EL (cell line): ENCODE measurements at places on chromosomes 1 and 21.
A peak's percentile ranks its signal among the peaks of the same experiment; 100 is the strongest.

DNA sequence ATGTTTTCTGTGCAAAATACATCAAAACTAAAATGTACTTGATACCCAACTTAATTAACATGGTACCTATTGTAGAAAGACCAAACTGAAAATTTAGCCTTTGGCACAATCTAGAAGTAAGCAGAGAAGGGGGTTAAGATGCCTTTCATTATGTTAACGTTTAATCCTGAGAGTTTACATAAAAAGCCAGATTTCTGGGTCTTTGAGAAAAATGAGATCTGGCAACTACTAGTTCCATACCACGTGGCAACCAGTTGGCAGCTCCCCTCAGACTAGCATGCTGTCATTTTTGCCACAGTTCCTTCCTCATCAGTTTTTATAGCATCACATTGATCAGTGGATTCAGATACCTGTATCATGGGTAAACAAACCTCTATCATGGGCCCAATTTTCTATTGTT, 1.5 kb downstream of the RO60 start:
- DNase-seq = peak; percentile 27

DNA sequence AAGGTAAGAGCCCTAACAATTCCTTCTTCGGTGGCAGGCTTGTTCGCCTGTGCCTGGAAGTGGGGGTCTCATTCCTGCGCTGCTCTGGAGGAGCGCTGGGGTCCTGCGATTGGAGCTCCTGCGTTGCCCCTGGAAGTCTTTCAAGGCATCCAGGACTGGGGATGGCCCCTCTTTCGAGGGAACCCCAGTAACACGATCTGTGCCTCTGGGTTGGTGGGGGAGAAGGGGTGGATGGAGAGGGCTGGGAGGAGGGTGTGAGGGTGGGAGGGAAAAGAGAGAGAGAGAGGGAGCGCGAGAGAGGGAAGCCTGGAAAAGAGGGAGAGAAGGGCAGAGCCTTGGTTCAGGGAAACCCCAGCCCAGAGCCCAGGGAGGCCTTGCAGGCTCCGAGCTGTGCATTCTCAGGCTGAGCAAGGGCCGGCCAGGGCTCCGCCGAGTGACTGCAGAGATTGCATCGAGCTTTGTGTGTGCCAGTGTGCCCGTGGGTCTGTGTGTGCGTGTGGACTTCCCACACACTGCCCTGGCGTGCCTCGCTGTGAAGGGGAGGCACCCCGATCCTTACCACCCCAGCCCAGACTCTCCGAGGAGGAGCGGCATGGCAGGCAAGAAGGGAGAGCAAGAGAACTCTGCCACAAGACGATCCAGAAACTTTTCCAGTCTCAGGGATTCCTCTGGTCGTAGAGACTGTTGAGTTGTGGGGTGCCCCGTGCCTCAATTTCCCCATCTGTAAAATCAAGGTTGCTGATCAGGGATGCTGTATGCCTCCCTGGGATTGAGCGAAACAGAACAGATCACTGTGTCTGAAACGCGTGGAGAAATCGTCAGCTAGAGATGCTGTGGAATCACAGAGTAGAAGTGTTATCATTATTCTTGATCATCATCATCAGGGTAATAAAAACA, 619 bp downstream of the BCL9 start:
- peak; percentile 46 for DNase-seq

DNA sequence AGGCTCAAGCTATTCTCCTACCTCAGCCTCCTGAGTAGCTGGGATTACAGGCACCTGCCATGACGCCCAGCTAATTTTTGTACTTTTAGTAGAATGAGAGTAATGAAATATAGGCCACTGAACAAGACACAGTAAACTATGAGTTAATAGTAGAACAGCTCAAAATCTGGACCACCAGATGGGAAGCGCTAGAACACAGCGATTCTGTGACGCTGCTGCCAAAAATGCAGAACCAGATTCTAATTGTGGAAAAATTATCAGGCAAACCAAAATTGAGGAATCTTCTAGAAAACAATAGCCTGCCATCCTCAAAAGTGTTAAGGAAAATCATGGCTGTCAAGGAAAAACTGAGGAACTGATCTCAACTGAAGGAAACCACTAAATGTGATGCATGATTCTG, 111.4 kb upstream of the TIAM1 start:
- no peak for DNase-seq

- DNase-seq = no peak
Observed at GRCh38 chr1:26890467-26890796, 349 bp upstream of the GPN2 start.

- DNase-seq = no peak
Observed at GRCh38 chr1:212495766-212496494, 63.2 kb downstream of the NENF start.
